Diencephalon (tissue), 1 donor: ENCODE measurements at places on chromosomes 16 and 17. TPM values are rescaled to one million over a fixed set of nuclear protein-coding genes. Genes with fewer than 3 reads are reported as not detected.

Gene RNF40
- total RNA-seq: 94.8 TPM

Gene KRTAP9-8
- total RNA-seq: not detected

Gene TAX1BP3
- 19.8 TPM for total RNA-seq

Gene LDHD
- 6.7 TPM for total RNA-seq

Gene PROCA1
- 5.5 TPM for total RNA-seq

Gene KCNH6
- 0.69 TPM for total RNA-seq

Gene TMEM106A
- 0.92 TPM for total RNA-seq

Gene CD300LF
- 0.46 TPM for total RNA-seq

Gene ZNF469
- 1.4 TPM for total RNA-seq

Gene ARL5C
- not detected for total RNA-seq

Gene SLX4
- total RNA-seq: 9.9 TPM

Gene EVI2A
- total RNA-seq: 5.5 TPM

Gene SENP3
- total RNA-seq: 76.6 TPM

Gene TP53TG3B
- not detected for total RNA-seq

Gene CASKIN1
- total RNA-seq: 41.3 TPM

Gene C17orf113
- 4.2 TPM for total RNA-seq

Gene TEX14
- total RNA-seq: 0.69 TPM

Gene EME1
- total RNA-seq: 1.4 TPM

Gene TCAP
- 1.4 TPM for total RNA-seq

Gene SLC16A11
- total RNA-seq: 0.23 TPM

Gene USP7
- total RNA-seq: 106 TPM
